ENCODE measurements at places on chromosomes 7 and 10.
A peak's percentile ranks its signal among the peaks of the same experiment; 100 is the strongest.

DNA sequence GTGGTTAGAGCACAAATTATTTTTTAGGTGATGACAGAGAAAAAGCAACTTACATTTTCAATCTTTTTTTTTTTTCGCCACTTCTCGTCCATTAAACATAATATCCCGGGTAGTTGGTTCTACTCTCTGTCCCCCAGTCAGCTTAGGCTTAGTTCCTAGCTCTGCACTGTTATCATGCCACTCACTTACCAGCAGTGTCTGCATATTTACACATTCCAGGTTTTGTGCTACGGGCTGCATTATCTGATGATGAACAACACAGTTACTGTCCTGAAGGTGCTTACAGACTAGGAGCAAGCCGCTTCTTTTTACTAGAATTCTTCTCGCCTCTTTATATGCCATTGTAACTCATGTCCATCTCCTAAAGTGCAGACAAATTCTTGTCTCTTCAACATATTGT lies 121.8 kb upstream of the NPVF start:
- no peak for DNase-seq

DNA sequence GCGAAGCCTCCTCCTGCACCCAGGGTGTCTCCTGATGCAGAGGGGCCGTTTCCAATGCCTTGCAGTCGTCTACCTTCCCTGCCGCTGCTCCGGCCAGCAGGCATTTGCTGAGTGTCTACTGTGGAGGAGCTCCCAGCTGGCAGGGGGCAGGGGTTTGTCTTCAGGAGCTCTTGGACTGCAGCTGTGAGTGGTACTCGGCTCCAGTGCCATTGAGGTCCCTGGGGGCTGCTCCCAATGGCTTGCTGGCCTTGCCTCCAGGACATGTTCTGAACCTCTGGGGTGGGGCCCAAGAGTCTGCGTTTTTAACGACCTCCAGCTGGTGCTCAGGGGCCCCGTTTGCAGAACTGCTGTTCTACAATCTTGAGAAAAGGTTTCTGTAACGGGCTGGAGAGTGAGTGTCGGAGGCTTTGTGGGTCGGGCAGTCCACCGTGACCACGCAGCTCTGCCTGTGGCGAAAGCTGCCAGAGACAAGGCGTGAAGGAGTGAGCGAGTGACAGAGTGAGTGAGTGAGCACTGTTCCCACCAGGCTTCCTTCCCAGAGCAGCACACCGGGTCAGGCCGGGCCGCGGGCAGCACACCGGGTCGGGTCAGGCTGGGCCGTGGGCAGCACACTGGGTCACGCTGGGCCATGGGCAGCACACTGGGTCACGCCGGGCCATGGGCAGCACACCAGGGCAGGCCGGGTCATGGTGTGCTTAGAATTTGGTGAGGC lies 520.2 kb downstream of the PTPRN2 start:
- no peak for DNase-seq

GRCh38 chr10:86443069-86443468 lies 76.5 kb upstream of the GRID1 start:
- DNase-seq = no peak

DNA sequence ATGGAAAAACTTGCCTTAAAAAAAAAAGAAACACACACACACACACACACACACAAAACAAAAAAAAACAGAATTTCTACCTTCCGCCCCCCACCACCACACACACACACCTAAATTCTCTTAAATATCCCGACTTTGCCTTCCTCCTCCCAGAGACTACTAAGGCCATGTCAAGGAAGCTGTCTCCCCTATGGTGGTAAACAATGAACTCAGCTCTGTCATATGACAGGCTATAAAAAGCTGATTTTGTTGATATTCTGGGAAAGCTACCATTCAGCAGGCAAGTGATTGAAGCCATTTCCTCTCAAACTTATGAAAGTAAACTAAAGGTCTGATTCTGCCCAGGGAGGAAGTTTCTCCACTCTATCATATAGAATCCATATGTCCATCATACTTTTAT lies 471.0 kb downstream of the GFRA1 start:
- no peak for DNase-seq

DNA sequence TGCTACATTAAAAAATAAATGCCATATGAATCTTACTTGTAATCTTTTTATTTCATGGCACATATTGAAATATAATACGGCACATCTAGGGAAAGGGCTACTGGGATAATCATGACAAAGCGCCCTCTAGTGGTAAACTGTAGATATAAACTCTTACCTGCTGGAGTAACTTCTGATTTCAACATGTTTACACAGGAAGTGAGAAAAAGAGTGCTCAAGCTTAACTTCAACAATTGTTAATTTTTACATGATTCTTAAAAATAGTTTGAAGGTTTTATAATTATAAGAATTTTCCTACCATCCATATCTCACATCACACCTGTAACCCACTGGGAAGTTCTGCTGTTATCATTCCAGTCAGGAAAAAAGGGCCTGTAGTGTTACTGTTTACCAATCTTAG lies 2.0 kb upstream of the HEPACAM2 start:
- DNase-seq = no peak

DNA sequence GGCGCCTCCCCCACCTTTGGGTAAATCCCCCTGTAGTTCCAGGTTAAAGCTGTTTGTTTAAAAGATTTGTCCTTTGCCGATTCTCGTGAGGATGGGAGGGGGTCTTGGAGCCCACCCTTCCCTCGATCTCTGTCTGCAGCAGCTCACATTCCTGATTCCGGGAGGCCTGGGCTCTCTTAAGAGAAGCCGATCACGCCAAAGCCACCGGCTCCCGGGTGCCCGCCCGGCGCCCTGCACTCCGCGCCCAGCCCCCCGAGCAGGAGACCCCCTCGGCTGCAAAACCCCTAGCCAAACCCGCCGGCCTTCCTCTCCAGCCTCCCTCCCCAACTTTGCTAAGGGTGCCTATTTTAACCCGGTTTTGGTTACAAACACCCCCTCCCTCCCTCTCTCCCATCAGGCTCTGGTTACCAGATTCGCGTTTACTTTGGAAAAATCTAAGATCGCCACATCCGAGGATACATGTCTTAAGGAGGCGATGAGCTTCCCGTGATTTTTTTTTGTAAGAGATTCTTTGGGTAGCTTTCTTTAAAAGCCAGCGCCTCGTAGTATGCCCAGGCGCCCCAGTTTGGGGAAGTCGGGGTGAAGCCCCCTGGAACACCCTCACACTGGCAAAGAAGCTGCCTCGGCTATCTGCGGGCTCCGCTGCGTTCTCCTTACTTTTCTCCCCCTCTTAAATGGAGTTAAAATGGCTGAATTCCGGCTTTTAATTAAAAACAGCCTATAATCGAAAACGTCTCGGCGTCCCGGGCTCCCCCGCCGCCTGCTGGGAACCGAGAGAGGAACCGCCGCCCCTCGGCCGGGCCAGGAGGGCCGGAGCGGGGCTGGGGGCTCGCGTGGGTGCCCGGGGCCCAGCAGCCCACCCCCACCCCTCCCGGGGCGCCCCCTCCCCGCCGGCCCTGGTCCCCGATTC lies 983 bp downstream of the TNRC18 start:
- no peak for DNase-seq

GRCh38 chr7:46879783-46880182 lies 702.1 kb downstream of the TNS3 start:
- DNase-seq = no peak

GRCh38 chr7:28487487-28487886 lies 75.2 kb downstream of the CREB5 start:
- DNase-seq = no peak

- DNase-seq = no peak
Observed at GRCh38 chr10:72459301-72459700, 104.6 kb upstream of the DNAJB12 start.

GRCh38 chr7:18667466-18667865 lies 171.9 kb downstream of the HDAC9 start:
- DNase-seq = no peak

DNA sequence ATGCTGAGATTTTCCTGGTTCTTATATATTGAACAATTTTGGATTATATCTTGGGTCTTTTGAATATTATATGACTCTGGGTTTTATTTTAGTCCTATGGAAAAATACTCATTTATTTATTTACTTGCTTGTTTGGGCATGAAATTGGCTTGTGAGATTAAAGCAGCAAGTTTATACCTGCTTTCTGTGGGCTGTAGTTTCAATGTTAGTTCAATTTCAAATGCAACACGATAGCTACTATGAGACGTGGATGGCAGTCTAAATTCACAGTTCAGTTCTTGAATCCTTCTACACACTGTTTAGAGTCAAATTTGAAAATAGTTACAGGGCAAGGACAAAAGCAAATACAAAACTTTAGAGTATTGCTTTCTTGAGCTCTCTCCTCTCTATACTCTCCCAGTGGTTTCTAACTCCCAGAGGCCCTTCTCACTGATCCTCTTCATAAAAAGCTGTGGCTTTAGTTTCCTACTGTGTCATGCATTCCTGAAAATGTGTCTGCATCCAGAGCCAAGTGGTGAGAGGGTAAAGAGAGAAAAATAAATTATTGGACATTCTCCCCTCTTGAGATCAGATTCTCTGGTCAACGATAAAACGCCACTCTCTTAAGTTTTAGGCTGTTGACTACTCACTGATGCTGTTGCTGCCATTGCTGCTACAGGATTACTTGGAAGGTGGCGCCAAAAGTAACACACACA lies 34.4 kb downstream of the POLR1F start:
- no peak for DNase-seq

DNA sequence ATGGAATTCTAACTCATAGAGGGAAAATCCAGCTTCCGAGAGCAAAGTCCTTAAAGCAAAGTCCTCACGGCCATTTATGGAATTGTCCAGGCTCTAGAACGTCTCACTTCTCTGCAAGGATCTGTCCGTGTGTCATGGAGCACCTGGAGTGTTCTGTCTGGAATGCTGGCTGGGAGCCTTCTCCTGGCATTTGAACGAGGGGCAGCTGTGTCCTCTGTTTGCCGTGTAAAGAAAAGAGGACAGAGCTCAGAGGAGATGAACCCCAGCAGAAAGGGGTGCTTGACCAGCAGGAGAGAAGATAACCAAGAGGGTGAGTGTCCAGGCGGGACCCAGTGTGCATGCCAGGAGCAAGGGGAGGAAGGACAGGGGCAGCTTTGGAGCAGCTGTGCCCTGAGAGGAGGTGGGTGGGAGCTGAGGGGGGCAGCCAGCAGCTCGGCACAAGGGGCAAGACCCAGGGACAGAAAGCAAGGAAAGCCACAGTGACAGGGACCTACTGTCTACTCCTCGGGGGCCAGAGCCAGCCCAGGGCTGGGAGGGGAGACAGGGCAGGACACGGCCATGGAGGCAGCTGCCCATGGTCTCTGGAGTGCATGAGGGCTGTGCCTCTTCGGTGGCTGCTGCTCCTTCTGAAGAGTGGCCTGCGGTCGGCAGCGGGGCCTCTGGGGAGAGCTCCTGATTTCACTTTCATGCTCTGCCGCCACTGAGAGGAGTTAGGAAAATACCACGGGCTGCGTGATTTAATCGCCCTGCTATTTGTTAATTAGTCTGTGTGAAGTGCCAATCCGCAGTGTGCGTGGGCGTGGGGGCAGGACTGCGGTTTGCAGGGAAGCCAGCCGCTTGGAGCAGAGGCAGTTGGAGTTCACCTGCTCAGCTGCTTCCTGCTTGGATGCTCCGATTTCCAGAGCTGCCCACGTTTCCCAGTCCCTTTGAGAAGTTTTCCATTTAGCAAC lies 149.3 kb upstream of the SHH start:
- DNase-seq = no peak

- DNase-seq = no peak
Observed at GRCh38 chr10:30215623-30216022, 133.5 kb downstream of the MTPAP start.

- no peak for DNase-seq
Observed at GRCh38 chr7:3304131-3304530, 3.1 kb downstream of the SDK1 start.

DNA sequence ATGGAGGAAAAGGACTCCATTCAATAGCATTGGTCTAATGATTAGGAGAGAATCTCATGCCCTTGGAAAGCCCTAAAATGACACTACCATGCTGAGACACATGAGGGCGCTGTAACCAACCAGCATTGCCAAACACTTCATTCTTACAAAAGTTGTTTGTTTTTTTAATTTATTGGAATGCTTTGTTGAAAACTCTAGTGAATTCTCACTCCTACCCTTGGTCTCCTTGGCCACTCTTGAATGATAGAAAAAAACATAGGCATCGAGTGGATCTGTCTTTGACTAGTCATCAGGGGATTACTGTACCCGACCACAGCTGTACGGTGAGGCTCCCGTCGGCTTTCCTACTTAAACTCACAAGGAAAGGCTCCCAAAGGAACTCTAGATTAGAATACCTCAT lies 29.3 kb upstream of the ADD3 start:
- DNase-seq = peak; percentile 67
